ENCODE measurements at places on chromosomes 7 and 10.

DNA sequence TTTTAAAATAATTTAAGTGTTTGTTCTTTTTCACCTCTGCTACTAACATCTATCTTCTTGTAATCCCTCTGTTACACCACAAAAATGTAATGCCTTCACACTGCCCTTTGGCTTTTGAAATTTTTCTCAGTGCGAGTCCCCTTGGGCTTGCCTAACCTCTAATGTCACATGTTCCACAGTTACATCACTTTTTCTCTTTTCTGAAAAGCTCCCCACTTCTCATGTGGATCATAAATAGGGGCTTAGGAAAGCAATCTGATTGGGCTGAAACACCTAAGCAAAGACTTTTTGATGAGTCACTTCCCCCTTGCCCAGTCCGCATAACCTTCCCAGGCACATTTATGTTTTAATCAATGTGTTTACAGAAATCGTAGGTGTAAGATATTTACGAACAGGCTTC lies 288.2 kb downstream of the IPMK start:
- DNase-seq, result peak; percentile 41

GRCh38 chr10:113423981-113424721 lies 128.7 kb upstream of the HABP2 start:
- DNase-seq, result no peak

DNA sequence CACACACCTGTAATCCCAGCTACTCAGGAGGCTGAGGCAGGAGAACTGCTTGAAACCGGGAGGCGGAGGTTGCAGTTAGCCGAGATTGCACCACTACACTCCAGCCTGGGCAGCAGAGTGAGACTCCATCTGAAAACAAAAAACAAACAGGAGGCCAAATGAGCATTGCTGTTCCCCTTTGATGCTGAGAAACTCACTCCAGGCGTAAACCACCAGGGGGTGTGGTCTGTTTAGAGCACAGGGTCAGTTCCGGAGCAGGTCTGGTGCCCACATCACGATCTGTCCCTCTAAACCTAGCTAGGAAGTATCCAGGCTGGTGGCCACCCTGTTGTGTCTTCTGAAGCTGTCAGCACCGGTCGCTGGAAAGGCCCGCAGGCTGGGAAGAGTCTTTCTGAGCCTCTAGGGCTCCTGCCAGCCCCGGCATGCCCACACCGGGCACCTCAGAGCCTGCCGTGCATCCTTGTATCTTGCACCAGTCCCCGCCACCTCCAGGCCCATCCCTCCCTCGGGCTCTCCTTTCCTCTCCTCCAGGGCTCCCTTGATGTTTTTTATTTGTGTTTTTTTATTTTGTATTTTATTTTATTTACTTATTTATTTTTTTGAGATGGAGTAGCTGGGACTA lies 66.3 kb upstream of the SH2B2 start:
- no peak for DNase-seq

- DNase-seq, result no peak
Measured at GRCh38 chr7:116443646-116444045, 55.9 kb upstream of the CAV2 start.

GRCh38 chr10:1627945-1628344 lies 109.4 kb downstream of the ADARB2 start:
- no peak for DNase-seq

GRCh38 chr10:62959553-62959952 lies 143.4 kb upstream of the EGR2 start:
- DNase-seq, result no peak

Measured in HFFc6 (cell line).